ENCODE measurements at places on chromosomes 6 and 20.

GRCh38 chr6:40315060-40315459, 272.1 kb downstream of the LRFN2 start:
- DNase-seq = no peak

GRCh38 chr6:140130074-140130473, 755.6 kb upstream of the CITED2 start:
- no peak for DNase-seq

GRCh38 chr20:44135012-44135412, 52.0 kb downstream of the JPH2 start:
- DNase-seq = no peak

DNA sequence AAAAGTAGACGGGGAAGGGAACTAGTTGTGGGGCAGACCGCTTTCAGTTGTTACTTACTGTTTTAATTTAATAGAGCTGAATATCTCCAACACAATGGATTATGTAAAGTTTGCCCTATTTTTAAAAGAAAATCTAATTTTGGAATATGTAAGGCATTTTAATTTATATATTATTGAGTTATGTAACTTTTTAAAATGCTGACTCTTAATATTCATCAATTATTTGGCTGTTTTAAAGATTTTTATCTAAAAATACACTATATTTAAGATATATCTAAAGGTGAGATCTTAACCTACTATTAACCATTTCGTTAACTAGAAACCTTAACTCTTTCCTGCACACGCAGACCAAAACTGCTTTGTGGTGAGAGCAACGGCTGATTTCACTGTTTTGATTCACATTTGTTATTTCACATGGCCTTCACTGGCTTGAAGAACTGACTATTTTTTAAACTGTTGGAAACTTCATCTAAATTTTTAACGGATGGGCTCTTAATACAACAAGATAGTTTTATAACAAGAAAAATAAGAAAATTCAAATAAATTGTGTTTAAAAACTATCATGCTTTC, 87.9 kb downstream of the HUS1B start:
- DNase-seq = no peak

GRCh38 chr20:56956534-56956933, 309.9 kb downstream of the BMP7 start:
- no peak for DNase-seq

DNA sequence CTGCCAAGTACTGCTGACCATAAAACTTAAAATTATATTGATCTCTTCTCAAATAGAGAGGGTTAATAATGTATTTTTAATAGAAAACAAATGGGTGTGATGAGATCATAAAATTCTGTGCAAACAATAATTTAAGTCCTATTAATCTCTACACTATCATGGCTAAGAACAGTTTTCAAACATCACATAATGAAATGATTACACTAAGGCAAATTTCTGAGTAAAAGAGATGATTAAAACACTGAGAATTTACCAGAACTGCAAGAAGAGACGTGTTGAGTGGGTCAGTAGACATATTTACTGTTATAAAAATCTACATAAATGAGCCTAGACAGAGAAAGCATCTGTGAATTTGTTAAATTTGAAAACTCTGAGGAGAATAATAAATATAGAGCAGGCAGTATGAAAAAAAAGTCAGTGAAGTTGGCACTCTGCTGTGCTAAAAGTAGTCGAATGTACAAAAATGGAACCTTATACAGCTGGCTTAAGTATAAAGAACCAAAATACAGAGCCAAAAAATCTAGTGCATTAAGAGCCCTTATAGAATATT, 302.6 kb upstream of the MANEA start:
- DNase-seq = no peak

DNA sequence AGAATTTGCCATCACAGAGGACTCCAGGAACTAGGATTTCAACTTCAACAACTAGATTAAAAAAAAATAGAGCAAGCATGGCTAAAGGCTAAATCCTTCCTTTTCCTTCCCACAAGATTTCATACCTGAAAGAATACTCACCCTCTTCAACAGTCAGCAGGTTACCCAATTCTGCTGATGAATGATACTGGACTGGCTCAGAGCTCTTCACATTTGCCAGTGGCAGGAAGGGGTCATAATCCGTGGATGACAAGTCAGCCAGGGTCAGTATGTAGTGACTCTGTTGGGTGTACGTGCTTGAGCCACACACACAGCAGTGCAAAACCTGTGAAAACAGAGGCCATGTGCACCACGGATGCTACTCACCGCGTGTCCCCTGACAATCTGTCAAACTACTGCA, 152.9 kb downstream of the INSM1 start:
- DNase-seq = no peak

- no peak for DNase-seq
These were observed 64.6 kb upstream of the SCP2D1 start for GRCh38 chr20:18748987-18749386.

GRCh38 chr6:37517411-37517812, 17.7 kb upstream of the CCDC167 start:
- DNase-seq = peak; percentile 70

DNA sequence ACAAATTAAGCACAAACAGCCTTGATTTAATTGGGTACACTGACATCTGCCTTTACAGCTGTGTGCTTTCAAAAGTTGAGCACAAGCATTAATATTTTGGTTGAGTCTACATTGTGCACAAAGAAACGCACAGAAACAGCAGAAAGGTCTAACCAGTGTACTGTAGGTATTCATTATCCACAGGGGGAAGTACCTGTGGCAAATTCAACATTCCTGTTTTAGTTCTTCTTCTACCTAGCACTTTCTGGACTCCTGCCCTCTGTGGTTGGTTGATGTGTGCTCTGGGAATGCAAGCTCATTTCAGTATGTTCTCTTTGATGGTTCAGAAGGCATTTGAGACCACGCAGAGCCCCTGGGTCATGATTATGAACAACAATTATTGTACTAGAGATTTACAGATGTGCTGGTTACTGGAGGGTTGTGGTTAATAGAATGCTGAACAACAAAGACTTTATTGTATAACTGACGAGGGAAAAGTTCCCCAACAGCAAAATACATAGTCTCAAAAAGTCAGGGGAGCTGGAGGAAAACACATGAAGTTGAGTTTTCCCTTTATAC, 26.6 kb upstream of the DAAM2 start:
- DNase-seq = no peak

GRCh38 chr6:23277521-23278179, 708.3 kb downstream of the HDGFL1 start:
- DNase-seq = no peak

- DNase-seq = no peak
These were observed 257.6 kb upstream of the SUPT3H start for GRCh38 chr6:45635284-45635867.

- peak; percentile 49 for DNase-seq
These were observed 12.7 kb downstream of the IGF2R start for GRCh38 chr6:159981403-159982245.

GRCh38 chr20:43749734-43750294, 23.0 kb upstream of the GTSF1L start:
- DNase-seq = peak; percentile 65

DNA sequence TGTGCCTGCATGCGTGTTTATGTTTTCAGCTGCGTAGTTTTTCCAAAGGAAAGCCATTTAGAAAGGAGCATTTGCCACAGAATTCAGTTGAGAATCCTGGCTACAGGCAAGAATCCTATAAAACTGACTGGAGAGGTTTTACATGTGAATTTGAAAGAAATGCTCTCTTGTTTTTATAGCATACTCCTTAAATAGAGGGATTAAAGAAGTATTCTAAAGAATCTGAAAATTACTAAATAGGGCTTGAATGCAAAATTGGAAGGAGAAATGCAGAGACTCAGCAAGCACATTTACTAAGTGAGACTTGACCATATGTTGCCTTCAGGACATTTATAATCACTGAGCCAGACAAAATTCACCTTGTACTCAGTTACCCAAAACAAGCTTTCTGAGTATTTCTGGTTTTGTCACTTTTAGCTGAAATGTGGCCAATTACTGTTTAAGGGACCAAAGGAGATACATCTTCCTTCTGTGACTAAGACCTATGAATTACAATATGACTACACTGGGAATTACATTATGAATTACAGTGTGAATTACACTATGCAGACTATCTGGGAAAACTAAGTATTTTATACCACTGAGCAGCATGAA, 107.4 kb upstream of the ASCC3 start:
- DNase-seq = no peak

DNA sequence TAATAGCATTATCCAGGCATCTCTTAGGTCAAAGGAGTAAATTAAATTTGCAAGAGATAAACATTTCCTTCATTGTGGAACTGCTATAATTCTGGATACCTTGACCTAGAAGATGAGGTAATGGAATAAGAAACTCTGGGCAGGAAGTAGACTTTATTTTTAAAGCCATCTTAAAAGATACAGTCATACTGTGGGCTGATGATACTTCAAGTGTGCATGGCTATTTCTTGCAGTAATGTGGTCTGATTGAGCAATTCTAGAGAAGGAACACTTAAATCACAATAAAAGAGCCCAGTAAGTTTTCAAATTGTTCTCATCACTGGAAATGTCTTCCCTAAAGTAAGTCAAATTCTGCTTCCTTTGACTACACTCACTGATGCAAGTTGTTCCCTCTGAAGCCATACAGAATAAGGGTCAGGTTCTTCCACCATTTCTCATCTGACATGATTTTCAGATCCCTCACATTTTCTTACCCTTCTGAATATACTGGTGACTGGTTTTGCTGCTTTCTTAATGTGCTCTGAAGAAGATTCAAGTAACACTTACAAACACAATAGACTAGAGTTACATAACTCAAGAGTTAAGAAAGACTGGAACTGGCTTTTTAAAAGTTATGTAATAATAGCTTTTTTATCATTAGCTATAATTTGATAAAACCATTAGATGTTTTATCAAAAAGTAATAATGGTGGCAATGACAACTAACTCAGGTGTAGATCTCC, 62.6 kb upstream of the TMEM244 start:
- DNase-seq = no peak

DNA sequence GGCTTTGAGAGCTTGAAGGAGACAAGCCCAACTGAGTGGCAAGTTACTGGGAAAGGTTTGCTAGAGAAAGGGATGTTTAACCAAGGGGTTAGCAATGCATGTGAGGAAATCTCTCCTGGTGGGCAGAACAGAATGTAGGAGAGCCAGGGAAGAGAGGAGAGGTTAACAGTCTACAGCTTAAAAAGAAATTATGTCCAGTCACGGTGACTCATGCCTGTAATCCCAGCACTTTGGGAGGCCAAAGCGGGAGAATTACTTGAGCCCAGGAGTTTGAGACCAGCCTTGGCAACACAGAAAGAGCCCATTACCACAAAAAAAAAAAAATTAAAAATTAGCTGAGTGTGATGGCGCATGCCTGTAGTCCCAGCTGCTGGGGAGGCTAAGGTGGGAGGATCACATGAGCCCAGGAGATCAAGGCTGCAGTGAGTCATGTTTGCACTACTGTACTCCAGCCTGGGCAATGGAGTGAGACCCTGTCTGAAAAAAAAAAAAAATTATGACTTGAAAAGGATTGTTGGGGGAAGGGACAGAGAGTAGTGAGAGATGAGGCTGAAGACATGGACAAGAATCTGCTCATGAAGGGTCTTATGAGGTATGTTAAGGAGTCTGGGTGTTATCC, 264.9 kb downstream of the TBC1D7 start:
- no peak for DNase-seq

- DNase-seq = no peak
These were observed 46.0 kb upstream of the HINT3 start for GRCh38 chr6:125910527-125910926.

- no peak for DNase-seq
These were observed 18.7 kb downstream of the ERGIC3 start for GRCh38 chr20:35560541-35560940.

GRCh38 chr6:63573076-63573898, 1.0 kb downstream of the LOC128125822 start:
- peak; percentile 64 for DNase-seq

GRCh38 chr6:63774961-63775360, 139.4 kb downstream of the PHF3 start:
- no peak for DNase-seq

DNA sequence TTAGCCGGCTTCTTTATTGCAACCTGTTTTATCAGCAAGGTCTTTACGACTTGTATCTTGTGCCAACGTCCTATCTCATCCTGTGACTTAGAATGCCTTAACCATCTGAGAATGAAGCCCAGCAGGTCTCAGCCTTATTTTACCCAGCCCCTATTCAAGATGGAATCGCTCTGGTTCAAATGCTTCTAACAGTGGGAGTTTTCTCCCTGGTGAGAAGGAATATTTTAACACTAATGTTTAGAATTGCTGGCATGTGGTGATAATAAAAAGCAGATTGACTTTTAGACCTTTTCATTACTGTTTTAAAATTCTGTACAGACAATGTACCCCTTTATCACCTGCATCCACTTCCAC, 9.9 kb upstream of the KCNK15 start:
- DNase-seq = no peak

GRCh38 chr6:114090626-114091025, 119.7 kb upstream of the HDAC2 start:
- no peak for DNase-seq

DNA sequence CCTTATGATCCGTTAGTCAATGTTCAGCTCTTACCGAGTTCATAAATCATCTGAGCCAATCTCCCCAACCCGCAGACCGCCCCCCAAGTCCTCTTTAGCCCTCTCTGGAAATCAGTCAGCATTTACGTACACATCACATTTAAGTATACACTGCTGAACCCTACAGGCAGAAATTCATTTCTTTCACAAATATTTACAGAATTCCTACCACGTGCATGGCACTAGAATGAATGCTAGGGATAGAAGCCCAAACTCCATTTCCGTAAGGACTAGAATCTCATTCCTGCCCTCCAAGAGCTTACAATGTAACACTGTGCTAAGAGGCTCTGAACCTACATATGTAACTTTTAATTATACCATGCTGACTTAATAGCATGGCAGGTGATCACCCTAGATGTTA, 1.8 kb downstream of the OSER1 start:
- no peak for DNase-seq

DNA sequence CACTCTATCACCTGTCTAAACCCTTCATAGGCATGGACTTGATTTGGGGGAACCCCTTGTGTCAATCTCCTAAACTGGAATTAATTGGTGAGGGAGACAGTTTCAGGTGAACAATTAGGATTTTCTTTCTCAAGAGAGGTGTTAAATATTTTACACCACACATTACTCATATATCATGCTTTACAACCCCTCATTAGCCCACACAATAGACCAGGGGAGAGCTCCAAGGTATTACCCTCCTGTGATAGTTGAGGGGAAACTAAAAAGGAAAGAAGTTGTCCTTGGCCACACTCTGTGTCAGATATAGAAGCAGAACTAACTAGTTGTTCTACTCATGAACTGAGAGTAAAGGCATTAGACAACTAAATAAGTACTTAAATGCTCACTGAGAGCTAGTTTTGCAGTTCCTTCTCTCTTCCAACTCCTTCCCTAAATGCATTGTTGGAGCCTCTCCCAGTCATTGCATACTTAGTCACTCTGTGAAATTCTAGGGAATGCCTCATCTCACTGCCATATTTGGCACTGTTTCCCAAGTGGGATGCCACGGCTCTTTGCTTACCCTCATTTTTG, 183.7 kb upstream of the CEP162 start:
- no peak for DNase-seq

Data from activated CD4-positive, alpha-beta T cell treated with anti-CD3 and anti-CD28 coated beads for 4 hours (primary cell).